SHP77 (cell line): ENCODE measurements at places on chromosomes 12 and 14.

- no peak for DNase-seq
Measured at GRCh38 chr14:71261206-71261605, 353.9 kb downstream of the PCNX1 start.

DNA sequence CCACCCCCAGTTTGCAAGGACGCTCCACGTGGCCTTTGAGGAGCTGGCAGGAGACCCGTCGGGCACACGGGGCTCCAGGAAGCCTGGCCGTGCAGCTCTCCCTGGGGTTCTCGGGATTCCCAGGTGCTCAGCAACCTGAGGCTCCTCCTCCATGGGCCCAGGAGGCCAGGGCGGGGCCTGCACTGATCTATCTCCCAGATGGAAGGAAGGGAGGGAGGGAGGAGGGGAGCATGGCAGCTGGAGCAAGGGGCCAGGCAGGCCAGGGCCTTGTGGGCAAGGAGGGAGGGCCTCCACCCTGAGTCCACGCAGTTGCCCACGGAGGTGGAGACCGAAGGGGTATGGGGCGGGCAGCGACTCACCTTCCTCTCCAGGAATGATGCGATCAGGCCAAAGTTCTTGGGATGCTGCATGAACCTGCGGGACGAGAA is 127.3 kb downstream of the RFLNA start:
- peak; percentile 29 for DNase-seq

GRCh38 chr12:122785503-122785902 is 11.1 kb downstream of the CCDC62 start:
- no peak for DNase-seq

DNA sequence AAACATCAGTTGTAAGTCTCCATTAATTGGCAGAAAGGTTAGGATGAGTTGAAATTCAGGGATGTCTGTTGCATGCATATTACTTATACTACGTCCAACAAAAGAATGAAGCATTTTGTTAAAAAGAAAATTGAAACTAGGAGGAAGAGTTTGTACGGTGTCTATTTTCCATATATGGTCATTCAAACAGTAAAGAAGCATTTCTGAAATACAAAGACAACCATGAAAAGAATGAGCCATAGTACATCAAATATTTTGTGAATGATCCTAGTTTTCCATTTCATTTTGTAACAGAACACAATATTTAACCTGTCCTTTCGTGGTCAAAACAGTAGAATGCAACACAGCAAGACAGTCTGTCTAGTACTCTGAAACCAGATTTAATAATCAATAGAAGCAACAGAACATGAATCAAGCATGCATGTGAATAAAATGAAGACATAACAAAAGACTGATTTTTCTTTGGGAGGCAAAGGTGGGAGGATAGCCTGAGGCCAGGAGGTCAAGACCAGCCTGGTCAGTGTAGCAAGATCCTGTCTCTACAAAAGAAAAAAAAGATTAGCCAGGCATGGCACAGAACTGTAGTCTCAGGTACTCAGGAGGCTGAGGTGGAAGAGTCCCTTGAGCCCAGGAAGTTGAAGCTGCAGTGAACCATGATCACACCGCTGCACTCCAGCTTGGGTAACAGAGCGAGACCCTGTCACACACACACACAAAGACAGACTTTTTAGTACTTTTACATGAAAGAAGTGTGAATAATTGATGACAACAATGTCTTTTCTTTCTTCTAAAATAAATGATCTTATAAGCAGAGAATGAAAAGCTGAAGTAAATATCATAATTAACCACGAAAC is 156.0 kb downstream of the LRIG3 start:
- no peak for DNase-seq

- DNase-seq: no peak
Measured at GRCh38 chr12:82593143-82593542, 93.6 kb upstream of the TMTC2 start.

DNA sequence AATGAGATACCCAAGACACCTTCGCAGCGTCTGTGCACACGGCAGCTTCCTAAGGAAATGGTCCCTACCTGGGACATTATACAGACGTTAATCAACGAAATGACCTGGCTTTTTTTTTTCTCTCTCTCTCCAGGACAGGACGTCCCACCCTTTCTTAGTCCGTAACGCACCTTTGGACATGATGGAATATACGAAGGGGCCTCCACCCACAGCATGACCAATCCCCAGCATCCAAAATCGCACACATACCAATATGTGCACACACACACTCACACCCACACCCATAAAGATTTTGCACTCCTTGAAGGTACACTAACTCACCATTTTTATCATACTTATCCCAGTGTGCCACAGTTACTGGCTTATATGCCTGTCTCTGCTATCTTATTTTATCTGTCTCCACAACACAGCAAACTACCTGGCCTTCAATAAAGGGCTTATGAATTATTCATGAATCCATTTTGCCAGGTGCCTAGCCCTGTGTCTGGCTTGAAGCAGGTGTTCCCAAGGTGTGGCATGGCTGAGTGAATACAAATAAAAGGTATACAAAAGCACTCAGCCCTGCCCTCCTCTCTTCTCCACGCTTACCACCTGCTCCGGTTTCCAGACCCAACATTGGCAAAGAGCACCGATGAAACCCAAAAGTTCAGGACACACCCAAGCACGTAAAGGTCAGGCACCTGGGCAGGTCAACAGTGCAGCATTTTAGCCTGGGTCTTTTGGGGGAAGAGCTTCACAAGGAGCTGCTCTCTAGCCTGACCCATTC is 2.2 kb downstream of the SCNN1A start:
- no peak for DNase-seq

DNA sequence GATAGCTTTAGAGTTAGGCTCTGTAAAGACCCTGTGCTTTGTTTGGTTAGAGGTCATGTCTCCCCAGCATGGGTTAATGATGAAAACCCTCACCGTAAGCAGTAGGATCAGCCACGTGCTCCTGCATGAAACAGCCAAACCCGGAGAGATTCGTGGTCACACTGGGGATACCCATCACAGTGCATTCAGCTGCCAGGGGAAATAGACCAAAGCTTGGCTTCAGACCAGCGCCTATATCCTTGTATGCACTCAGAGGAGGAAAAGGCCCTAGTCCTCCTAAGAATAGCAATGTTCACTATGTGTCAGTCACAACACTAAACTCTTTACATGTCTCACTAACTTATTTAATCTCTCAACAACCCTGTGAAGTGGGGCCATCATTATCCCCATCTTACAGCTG is 16.3 kb downstream of the SPX start:
- no peak for DNase-seq
